Activated T-helper 1 cell treated with anti-CD3 and anti-CD28 coated beads, Interleukin-12 subunit alpha, Interleukin-12 subunit beta, Interleukin-2, Interleukin-4 antibody, amounts not matched to agents 30 ng/mL and 10 ng/mL and 1 ng/mL, durations not matched to agents 14 hours and 24 hours and 36 hours (primary cell): ENCODE measurements at places on chromosomes 5 and 9. TPM values are rescaled to one million over a fixed set of nuclear protein-coding genes. Genes with fewer than 3 reads are reported as not detected.

Gene HSPB3
- not detected in 2 replicates for total RNA-seq

Gene FAXDC2
- not detected in 2 replicates for total RNA-seq

Gene SVEP1
- total RNA-seq: not detected in 2 replicates

Gene PRELID2
- 1.5 and 2.1 TPM in 2 replicates for total RNA-seq

Gene SLC46A2
- total RNA-seq: not detected in 2 replicates

Gene C9orf153
- total RNA-seq: 0.34 TPM in 1 of 2 replicates, not detected in the other

Gene NRARP
- total RNA-seq: 15.2 and 15.4 TPM in 2 replicates

DNA sequence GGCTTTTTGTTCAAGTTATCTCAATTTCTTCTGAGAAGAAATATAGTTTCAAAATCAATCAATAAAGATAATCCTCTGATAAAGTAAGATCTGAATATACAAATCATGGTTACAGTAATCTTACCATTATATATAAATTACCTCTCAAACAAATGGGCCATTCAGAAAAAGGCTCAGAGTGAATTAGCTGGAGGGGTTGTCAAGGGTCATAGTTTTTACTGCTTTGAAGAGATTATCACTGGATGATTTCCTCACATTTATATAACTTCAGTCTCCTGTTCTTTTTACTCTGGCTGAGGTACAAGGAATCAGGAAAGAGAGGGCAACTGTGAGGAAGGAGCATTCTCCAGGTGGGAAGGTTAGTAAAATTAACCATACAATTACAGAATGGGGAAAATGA is 148.6 kb upstream of the ELL2 start:
- H3K36me3 ChIP-seq: no peaks in the 10 kb centered on the region
- H3K4me3 ChIP-seq: no peak overlapping the region
- no peak for DNase-seq
- no peaks in the 10 kb centered on the region for H3K27me3 ChIP-seq
- H3K27ac ChIP-seq: no peak overlapping the region

DNA sequence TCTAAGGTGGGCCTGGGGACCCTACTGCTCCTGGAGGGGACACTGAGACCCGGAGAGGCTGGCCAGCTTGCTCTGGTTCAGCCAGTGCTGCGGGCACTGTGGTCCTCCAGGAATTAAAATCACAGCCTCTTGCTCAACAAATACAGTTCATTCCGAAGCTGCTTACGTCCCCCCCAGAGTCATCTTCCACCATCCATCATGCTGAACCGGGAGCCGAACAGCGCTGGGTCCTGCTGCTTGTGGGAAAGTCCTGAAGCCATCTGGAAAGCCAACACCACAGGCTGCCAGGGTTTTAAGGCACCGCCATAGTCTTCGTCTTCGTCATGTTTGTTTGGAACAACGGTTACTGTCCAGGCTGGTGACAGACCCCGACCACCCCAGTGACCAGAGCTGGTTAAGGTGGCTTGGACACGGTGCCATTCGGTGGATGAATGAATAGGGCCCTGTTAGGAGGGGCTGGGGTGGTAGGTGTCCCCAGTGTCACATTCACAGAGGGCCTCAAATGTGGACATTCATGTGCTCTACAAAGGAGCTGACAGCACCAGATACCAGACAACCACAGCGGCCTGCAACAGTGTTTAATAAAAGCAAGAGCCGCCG is 81.6 kb upstream of the PHYKPL start:
- no peaks in the 10 kb centered on the region for H3K4me1 ChIP-seq
- no peak overlapping the region for H3K4me3 ChIP-seq
- no peak for DNase-seq
- no peaks in the 10 kb centered on the region for H3K27me3 ChIP-seq

GRCh38 chr9:136249877-136250559 is 4.4 kb upstream of the QSOX2 start:
- no peak for DNase-seq
- H3K36me3 ChIP-seq: no peaks in the 10 kb centered on the region
- H3K4me3 ChIP-seq: no peak overlapping the region
- peaks cover under 1% of the 10 kb centered on the region for H3K4me1 ChIP-seq
- no peaks in the 10 kb centered on the region for H3K27me3 ChIP-seq

DNA sequence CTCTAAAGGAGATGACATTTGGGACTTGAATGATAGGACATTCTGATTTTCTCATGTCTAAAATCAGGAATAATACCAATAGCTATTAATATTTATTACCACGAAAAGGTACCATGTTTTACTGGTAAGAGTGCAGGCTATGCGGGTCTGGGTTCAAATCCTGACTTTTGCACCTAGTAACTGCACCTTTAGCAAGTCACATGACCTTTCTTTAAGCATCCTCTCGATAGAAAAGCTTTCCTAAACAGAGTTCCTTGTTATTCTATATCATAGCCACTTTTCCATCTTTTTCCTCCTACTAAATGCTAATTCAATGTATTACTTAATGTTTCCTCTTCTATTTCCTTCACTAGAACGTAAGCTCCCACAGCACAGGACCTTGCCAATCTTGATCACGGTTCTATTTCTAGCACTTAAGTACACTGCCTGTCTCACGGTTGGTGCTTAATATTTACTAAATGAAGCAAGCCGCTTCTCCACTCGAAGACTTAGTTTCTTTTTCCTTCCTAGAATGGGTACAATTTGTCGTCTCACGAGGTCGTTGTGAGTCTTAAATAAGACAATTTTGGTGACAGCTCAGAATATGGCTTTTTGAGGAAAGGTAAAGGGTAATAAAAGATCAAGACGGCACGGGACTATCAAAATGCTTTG is 816 bp downstream of the RBM18 start:
- H3K4me3 ChIP-seq: peak overlapping the region; percentile 97
- peak overlapping the region; percentile 100 for H3K27ac ChIP-seq
- no peak for DNase-seq
- H3K27me3 ChIP-seq: no peaks in the 10 kb centered on the region
- H3K4me1 ChIP-seq: peaks cover 38% of the 10 kb centered on the region
- peaks cover 23% of the 10 kb centered on the region for H3K36me3 ChIP-seq

DNA sequence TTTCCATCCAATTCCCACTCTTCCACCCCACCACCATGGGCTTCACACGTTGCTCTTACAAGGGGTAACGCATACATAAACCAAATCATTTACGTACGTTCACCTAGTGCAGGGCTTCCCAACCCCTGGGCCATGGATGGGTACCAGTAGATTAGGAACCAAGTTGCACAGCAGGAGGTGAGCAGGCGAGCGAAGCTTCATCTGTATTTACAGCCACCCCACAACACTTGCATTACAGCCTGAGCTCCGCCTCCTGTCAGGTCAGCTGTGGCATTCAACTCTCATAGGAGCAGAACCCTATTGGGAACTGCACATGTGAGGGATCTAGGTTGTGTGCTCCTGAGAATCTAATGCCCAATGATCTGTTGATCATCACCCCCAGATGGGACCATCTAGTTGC is 82.3 kb downstream of the CEMIP2 start:
- DNase-seq: no peak
- peak overlapping the region; percentile 74 for H3K27ac ChIP-seq
- H3K27me3 ChIP-seq: no peaks in the 10 kb centered on the region
- H3K4me1 ChIP-seq: peaks cover 59% of the 10 kb centered on the region

DNA sequence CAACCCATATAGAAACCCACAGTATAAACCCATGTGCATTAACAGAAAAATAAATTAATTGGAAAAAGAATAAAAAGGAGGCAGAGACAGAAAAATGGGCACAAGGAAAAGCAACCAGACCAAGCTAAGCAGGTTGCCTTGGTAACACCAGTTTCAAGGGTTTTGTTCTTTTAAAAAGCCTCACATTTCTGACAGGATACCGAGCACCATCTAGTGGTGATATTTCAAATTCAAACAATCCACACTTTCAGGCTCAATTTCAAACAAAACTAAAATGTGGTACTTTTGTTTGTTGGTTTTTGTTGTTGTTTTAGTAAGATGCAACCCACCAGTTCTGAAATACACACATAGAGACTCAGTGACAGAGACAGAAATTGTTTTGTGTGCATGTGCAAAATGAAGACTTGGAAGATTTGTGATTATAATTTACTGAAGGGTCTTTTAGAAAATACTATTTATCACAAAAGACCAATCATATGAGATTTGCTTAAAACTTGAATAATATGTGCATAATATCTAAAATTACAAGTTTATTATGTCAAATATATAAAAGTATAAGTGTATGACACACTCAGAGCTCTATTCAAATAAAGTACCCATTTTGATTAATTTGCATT is 318.2 kb downstream of the SLCO4C1 start:
- DNase-seq: no peak
- H3K36me3 ChIP-seq: no peaks in the 10 kb centered on the region
- no peaks in the 10 kb centered on the region for H3K27me3 ChIP-seq
- no peaks in the 10 kb centered on the region for H3K4me1 ChIP-seq

DNA sequence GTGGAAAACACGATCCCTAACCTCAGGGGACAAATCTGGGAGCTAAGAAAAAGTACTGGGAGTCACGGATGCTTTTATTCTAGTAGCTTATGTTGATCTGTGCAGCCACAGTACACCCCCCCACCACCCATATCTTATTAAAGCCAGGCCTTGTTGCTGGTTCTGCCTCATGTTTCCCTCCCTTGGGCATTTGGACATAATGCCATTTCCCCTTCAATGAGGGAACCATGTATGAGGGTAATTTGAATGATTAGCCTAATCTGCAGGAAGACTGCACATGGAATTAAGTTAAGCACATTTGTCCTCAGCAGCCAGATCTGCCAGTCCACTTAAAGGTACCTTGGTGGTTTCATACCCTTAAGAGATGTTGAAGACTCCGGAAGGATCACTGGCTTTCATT is 102.0 kb downstream of the ARHGAP26 start:
- H3K27ac ChIP-seq: no peak overlapping the region
- H3K36me3 ChIP-seq: no peaks in the 10 kb centered on the region
- peaks cover 16% of the 10 kb centered on the region for H3K4me1 ChIP-seq
- H3K4me3 ChIP-seq: no peak overlapping the region
- peaks cover 3% of the 10 kb centered on the region for H3K27me3 ChIP-seq
- no peak for DNase-seq

- no peaks in the 10 kb centered on the region for H3K4me1 ChIP-seq
- H3K36me3 ChIP-seq: no peaks in the 10 kb centered on the region
- H3K27ac ChIP-seq: no peak overlapping the region
- no peaks in the 10 kb centered on the region for H3K27me3 ChIP-seq
Observed at GRCh38 chr5:114179134-114179533, 182.7 kb upstream of the KCNN2 start.

- no peaks in the 10 kb centered on the region for H3K27me3 ChIP-seq
- H3K36me3 ChIP-seq: peaks cover 15% of the 10 kb centered on the region
- DNase-seq: peak; percentile 25
- H3K4me1 ChIP-seq: peaks cover 42% of the 10 kb centered on the region
Observed at GRCh38 chr5:16617274-16617968, 624 bp upstream of the RETREG1 start.

GRCh38 chr5:142717582-142718215 is 31.8 kb upstream of the FGF1 start:
- no peak overlapping the region for H3K27ac ChIP-seq
- no peak overlapping the region for H3K4me3 ChIP-seq
- H3K36me3 ChIP-seq: no peaks in the 10 kb centered on the region
- peaks cover 14% of the 10 kb centered on the region for H3K27me3 ChIP-seq
- peaks cover 11% of the 10 kb centered on the region for H3K4me1 ChIP-seq

DNA sequence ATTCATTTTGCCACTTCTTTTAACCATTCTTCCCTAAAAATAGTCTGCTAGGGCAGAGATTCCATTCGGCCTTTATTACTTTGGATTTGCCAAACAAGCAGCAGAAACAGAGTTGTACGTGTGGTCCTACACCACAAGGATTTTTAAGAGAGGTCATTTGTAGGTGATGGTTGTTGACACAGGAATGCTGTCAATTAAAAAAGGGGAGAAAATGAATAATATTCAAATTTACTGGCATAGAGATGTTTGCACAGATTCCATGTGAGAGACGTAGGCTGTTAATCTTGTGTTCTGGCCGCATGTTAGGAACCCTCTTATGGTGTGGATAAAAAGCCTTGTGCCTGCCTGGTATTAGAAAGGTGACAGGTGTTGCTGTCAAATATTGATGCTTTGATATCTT is 34.9 kb downstream of the TRIO start:
- H3K36me3 ChIP-seq: no peaks in the 10 kb centered on the region
- peaks cover 3% of the 10 kb centered on the region for H3K27me3 ChIP-seq
- no peak for DNase-seq
- no peak overlapping the region for H3K4me3 ChIP-seq
- no peaks in the 10 kb centered on the region for H3K4me1 ChIP-seq
- no peak overlapping the region for H3K27ac ChIP-seq

- H3K4me1 ChIP-seq: peaks cover 9% of the 10 kb centered on the region
- no peak for DNase-seq
- no peak overlapping the region for H3K27ac ChIP-seq
- no peak overlapping the region for H3K4me3 ChIP-seq
Observed at GRCh38 chr9:8362250-8362649, 562.7 kb upstream of the DMAC1 start.

- H3K27me3 ChIP-seq: peaks cover 9% of the 10 kb centered on the region
- H3K27ac ChIP-seq: peak overlapping the region; percentile 79
- H3K36me3 ChIP-seq: peaks cover 9% of the 10 kb centered on the region
- H3K4me1 ChIP-seq: peaks cover 41% of the 10 kb centered on the region
- H3K4me3 ChIP-seq: peak overlapping the region; percentile 56
Observed at GRCh38 chr5:173331287-173331686, 3.1 kb upstream of the STC2 start.
